ENCODE measurements at places on chromosomes 4 and X.

DNA sequence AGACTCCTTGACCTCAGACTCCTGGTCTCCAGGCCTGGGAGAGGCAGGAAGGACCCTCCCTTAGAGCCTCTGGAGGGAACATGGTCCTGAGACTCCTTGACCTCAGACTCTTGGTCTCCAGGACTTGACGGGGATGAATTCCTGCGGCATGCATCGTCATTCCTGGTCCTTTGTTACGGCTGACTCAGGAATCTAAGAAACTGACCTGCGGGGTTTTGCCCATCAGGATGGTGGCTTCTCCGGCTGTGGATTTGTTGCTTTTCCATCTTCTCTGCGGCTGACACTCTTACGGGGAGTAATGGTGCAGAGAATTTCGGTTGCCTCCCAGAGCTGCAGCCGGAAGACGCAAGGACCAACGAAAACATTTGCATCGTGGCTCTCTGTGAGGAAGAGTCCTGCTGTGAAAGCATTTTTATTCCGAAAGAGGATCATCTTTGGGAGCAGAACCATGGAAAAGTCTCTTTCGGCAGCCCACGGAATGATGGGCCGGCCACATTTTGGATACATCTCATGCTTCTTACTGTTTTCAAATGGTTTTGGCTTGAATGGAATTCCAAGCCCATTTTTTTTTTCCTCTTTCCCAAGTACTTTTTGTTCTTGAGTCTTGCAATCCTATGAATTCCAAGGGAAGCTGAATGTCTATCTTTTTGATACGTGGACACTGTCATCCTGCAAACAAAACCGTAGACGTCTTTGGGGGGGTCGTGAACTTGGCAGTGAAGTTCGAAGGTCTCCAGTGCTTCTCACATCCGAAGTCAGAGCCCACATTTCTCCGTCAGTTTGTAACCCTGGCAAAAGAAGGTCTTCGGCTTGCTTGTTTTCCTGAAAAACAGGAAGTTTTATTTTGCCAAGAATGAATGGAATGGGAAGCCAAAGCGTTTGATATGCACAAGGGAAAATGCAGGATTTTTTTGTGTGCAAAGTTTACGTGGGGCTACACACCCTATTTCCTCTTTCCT, 36.5 kb downstream of the SHOX start:
- DNase-seq: no peak

- no peak for DNase-seq
These were observed 79.9 kb downstream of the FAM53A start for GRCh38 chr4:1604181-1604705.

DNA sequence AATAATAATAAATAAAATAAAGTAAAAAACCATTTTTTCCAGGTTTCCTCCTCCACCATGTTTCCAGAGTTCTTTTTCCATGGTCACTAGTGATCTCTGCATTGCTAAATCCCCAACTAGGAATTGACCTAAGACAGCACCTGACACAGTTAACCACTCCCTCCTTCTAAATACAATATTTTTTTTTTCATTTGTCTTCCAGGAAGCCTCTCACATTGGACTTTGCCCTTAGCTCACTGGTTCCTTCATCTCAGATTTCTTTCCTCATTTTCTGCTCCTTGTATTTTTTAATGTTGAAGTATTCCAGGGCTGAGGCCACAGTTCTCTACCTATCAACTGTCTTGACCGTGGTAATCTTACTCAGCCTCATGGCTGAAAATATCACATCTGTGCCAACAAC, 187.3 kb upstream of the FAM241A start:
- no peak for DNase-seq

DNA sequence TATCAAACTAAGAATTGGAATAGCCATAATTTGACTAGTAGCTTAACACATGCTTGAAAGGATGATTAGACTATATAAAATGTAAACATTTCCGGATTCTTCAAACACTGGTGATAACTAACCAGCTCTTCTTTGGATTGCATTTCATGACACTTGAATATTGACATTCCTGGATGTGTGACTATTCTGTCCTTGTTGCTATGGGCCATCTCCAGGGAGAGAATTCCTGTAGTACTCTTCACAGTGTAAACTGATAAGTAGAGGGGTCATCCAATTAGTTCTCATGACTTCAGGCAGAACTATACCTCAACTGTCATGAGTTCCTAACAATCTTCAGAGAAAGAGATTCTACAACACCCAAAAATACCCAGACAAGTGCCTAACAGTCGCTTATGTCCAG, 1026.7 kb upstream of the TENM3 start:
- DNase-seq: no peak

DNA sequence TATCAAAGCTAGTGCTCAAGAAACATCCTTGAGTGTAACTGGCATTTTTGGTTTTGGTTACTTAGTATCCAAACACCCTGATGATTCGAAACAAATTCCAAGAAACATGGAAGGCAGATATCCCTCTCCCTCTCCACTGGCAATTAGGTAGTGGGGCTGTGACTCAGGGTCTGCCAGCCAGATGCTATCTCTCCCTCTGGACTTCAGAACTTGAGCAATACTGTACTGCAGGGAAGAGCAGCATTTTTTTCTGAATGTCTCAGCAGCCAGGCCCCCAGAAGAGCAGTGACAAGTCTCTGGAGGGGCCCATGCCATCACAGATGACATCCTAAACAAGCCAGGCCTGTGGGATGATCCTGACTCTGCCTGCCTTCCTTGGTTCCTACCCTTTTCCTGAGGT, 37.3 kb upstream of the BCORL1 start:
- no peak for DNase-seq

- DNase-seq: no peak
These were observed 34.4 kb downstream of the PTCHD1 start for GRCh38 chrX:23369027-23369426.

DNA sequence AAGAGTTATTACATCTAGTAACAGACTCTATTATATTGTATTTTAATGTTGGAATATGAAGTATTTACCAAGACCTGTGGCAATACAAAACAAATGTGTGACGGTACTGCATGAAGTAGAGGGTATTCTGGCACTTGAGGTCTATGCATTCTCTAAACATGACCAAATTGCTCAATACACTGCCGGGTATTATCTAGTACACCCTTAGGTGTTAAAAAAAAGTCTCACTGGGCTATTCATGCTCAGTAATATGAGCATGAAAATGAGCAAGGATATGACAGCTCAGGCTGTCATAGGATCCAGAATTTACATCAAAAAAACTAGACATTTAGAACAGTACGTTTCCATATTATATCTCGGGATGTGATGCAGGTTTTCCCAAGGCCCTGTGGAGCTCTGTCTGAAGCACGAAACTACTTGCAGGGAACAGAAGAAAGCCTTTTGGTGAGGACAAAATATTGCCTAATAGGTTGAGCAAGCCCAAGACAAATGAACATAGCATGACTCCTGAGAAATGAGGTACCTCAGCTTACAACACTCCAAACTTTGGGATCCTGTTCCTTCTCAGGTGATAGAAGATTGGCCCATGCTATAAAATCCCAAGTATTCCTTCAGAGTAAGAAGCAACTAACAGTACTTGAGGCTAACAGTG, 74.1 kb upstream of the MAOA start:
- DNase-seq: no peak

GRCh38 chrX:105241056-105241455, 20.6 kb upstream of the TEX13A start:
- DNase-seq: no peak

- DNase-seq: no peak
These were observed 54.1 kb downstream of the CCNI start for GRCh38 chr4:77021614-77022089.

DNA sequence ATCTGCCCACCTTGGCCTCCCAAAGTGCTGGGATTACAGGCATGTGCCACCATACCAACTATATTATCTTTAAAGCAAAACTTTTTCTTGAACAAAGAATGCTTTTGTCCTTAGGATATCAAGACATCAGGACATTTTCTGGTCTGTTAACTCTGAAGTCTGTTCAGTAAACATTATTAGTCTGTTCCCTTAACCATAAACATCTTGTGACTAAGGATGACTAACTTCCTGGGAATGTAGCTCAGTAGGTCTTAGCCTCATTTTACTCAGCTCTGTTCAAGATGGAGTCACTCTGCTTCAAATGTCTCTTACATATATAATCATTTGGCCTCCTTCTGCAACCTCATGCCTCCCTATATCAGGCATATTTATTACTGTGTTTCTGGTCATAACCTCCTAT, 122.9 kb downstream of the UBE2NL start:
- DNase-seq: no peak

- DNase-seq: no peak
These were observed 30.0 kb upstream of the TADA2B start for GRCh38 chr4:7013175-7013574.

DNA sequence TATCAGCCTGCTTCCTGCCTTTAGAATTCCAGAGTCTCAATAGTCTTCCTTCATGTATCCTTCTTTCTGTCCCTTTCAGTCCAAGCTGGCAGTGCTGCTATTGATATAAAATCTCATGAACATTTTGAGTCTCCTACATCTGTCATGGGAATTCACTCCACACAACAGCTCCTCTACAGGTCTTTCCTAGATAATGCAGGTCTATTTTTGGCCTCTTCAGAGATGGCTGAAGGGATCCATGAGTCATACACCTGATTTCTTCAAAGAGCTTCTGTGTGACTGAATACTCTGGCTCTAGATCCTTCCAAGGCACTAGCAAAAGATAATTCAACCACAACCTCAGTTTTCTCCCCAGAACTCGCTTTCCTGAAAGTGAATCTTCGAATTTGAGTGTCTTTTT, 115.4 kb downstream of the STPG2 start:
- DNase-seq: peak; percentile 10

GRCh38 chr4:84495118-84495793, 3.8 kb downstream of the NKX6-1 start:
- no peak for DNase-seq

Data from HEK293T (cell line).